ENCODE measurements at places on chromosomes 12 and 14. TPM values are rescaled to one million over a fixed set of nuclear protein-coding genes. Genes with fewer than 3 reads are reported as not detected.

SYNDIG1L gene
- total RNA-seq, result 0.24 TPM

DNA sequence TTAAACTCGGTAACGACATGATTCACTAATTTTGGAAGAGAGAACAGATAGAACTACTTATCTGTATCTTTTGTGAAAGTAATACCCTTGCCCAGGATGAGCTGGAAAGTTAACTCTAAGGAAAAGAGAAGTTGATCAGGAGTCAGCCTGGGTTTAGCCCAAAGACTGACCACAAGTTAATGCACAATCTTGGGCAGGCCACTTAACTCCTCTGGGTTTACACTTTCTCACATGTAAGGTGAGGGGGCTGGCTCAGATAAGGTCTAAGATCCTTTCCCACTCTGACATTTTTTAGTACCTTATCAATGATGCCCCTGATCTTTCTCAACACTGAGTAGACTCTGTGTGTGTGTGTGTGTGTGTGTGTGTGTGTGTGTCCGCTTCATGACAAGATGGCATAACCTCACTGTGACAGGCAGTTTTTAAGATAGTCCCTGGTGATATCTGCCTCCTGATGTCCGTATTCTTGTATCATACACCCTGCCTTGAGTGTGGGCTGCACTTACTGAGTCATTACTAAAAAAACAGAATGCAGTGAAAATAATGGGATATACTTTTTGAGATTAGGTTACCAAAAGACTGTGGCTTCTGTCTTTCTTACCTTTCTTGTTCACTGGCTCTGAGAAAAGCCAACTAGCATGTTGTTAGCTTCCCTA is 56.2 kb upstream of the CCDC198 start:
- no peak for DNase-seq

CCDC196 gene
- total RNA-seq, result 0.82 TPM

TSHR gene
- 0.11 TPM for total RNA-seq

DNA sequence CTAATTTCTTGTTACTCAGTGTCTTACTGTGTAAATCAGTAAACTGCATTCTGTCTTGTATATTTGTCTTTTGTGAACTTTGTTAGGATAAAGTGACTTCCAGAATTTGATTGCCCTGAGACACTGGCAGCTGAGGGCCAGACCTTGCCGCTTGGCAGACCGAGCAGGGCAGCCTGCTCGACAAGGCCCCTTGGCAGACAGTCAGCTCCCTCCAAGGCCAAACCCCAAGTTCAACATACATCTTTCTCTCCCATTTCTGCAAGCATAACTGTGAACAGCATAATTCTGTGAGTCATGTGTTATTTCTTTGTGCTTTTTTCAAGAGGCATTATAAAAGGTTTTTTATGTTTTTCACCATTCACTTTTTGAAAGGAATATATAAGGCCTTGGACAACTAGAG is 39.2 kb upstream of the BMAL2 start:
- DNase-seq, result peak; percentile 52

DNA sequence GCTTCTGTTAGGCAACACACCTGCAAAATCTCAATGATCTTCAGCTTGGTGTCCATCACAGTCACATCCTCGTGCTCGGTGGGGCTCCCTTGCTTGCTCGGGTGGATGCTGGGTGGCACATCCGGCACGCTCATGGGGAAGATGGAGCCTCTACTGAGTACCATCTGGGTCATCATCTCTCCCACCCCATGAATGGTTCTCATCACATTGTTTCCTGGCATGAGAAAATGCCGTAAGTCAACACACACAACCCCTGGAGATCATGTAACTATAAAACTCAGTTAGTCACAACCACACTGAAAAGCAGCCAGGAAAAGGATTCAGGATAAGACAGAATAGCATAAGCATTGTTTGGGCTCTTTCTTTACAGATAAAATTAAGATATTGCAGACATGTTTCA is 201.1 kb downstream of the ITPR2 start:
- DNase-seq, result no peak

GRCh38 chr14:104827177-104828055 is 26.5 kb downstream of the ZBTB42 start:
- peak; percentile 44 for DNase-seq

GRCh38 chr12:47120736-47121135 is 41.0 kb upstream of the AMIGO2 start:
- DNase-seq, result no peak

- peak; percentile 92 for DNase-seq
Observed at GRCh38 chr12:105330283-105330930, at the start of gene C12orf75. Gene C12orf75 (plus strand): TSS chr12:105330691. CDS start chr12:105330892, 201 bp downstream.

GRCh38 chr12:14828892-14829291 is 14.4 kb downstream of the ART4 start:
- no peak for DNase-seq

- DNase-seq, result no peak
Observed at GRCh38 chr12:107661830-107662229, 23.8 kb upstream of the PWP1 start.

GRCh38 chr14:40280652-40281051 is 848.4 kb upstream of the FBXO33 start:
- no peak for DNase-seq

DNA sequence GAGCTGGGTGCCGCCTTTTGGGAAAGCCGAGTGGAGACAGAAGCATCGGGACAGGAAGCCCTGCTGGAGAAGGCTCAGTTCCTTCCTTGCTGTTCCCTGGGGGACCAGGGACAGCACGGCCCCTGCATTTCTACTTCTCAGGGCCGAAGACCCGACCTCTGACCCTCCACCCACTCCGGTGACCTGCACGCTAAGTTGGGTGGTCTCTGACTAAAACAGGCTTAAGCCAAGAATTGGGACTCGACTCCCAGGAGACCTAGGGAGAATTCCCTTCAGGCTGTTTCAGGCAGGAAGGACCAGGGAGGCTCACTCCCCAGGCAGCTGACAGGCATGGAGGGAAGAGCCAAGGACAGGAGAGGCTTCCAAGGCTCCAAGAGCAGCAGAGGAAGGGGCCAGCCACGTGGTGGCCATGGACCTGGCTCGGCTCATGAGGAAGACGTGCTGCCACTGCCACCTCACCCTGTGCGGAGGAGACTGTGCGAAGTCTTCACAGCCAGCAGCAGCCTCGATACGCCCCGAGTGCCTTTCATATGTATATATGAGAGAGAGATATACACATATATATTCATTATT is 43.9 kb downstream of the DCAF4 start:
- no peak for DNase-seq

DPF3 gene
- total RNA-seq, result 14.0 TPM

- DNase-seq, result no peak
Observed at GRCh38 chr12:117097159-117097558, 2.1 kb downstream of the TESC start.

DNA sequence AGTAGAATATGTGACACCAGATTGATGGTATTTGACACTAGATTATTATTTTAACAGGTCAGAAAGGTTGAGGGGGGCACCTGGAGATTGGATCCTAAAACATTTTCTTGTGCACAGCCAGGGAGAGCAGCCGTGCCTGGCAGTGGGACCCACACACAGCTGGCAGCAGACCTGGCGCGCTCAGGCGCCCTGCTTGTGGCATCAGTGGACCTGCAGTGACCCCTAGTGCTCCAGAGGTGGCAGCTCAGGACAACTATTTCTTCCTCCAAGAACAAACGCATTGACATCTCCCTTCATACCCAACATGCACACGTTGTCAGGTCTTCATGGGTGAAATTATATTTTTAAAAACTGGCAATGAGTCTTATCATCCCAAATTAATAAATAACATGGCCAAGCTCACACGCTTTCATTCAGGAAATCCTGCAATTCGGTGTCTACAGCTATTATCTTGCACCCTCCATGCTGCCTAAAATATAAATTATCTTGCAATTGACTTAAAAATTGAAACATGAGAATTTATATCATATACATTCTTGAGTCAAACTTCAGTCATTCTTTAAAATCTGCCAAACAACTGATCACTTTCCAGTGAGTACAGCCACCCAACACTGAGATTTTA is 7.7 kb upstream of the TMEM132D start:
- peak; percentile 30 for DNase-seq

TSPAN11 gene
- 8.2 TPM for total RNA-seq

- no peak for DNase-seq
Observed at GRCh38 chr12:95678684-95679083, 111.9 kb downstream of the NTN4 start.

- no peak for DNase-seq
Observed at GRCh38 chr12:32146074-32146873, 39.6 kb downstream of the BICD1 start.

DNA sequence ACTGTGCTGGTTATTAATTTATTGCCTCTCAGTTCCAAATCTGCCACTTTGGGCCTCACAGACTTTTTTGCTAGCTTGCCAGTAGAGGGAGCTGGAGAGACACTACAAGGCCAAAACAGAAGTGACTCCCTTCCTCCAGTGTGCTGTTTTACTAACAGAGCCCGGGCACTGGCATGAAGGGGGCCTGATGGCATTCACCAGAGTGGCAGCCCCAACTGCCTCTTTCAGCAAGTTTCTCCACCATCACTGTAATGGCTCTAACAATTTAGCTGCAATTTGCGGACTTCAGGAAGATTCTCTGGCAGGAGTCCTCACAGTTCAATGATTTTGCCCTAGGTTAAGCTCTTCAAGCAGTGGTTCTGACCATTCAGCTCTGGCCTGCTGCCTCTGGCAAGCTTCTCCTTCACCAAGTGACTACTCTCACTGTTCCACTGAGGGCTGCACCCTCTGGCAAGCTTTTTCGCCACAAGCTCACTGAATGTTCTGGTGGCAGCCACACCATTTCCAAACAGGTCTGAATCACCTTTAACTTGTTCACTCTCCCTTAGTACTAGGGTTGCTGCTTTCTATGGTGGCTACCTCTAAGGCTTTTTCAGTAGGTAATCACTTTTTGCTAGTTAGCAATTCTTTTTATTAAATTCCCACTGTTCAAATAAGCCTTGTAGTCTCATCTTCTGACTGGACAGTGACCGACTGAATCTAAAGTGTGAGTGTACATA is 104.9 kb downstream of the ZC3H14 start:
- peak; percentile 64 for DNase-seq

- no peak for DNase-seq
Observed at GRCh38 chr12:30908722-30909348, 17.7 kb upstream of the TSPAN11 start.

GRCh38 chr12:124008595-124008994 is 35.6 kb downstream of the ZNF664 start:
- no peak for DNase-seq

GRCh38 chr12:16350682-16351081 is 3.2 kb downstream of the MGST1 start:
- no peak for DNase-seq

HOXC12 gene
- total RNA-seq, result not detected

GRCh38 chr14:38278035-38278434 is 22.1 kb upstream of the CLEC14A start:
- DNase-seq, result no peak

BCL2L14 gene
- 48.6 TPM for total RNA-seq

- no peak for DNase-seq
Observed at GRCh38 chr12:98319716-98320425, 195.5 kb upstream of the TMPO start.

- DNase-seq, result no peak
Observed at GRCh38 chr14:53772936-53773335, 183.7 kb downstream of the BMP4 start.

GRCh38 chr14:41663473-41663850 is 56.8 kb downstream of the LRFN5 start:
- DNase-seq, result no peak

- no peak for DNase-seq
Observed at GRCh38 chr14:67986131-67986841, 166.7 kb downstream of the RAD51B start.

DNA sequence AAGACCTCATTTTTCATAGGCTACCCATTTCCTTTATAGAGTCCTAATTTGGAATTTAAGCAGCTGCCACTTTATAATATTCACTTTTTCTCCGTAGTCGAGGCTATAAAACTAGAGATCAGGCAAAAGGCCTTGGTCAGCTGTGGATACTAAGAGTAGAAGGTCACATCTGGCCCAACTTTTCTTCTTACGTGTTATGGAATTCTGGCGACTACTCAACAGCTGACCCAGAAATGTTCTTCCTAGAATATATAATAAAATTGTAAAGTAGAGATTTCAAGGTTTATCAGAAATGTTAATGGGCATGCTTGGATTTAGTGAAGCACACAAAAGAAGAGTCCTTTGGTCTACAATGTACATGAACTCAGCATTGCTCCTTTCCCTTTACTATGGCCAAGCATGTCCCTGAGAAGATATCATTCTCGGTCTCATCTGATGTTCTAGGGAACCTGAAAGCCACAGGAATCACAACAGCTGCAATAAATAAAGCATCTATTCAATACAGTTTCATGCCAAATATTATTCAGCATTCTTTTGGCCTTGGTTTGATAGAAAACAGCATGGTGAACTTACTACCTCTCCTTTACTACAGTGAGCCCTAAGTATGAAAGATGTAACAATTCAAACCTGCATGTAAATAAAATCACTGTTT is 261.4 kb upstream of the NPAS3 start:
- no peak for DNase-seq

GRCh38 chr14:20306079-20306423 is 300 bp upstream of the TTC5 start:
- no peak for DNase-seq

DNA sequence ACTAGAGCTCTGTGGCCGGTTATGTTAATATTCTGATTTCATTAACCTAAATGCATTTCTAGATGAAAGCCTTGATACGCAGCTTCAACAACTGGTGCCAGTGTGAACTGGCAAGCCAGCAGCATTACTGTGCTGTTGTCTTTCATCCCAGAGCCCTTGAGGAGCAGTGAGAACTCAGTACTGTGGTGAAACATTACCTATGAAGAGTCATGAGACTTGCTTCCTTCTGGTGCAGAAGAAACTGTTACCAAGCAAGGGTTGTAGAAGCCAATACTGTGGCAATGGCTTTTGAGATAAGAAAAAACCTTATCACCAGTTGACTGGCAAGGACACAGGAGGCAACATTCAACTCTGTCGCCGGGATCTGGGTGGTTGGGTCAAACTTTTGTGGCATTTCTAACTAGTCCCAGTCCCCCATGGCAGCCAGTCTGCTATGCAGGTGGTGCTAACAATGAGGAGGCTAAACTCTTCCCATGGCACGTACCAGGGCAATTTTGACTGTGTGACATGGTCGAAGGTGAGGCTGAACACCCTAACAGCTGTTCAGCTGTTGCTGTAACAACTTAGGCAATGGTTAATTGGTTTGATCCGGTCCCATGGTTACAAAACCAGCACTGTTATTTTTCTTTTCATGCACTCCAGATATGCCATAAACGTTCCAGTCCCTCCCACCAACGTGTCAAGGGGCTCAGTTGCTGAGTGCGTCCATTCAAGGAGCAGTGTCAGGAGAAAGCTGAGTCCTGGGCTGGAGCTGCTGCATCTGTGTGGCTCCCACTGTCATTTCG is 12.6 kb upstream of the LGALS3 start:
- peak; percentile 76 for DNase-seq

DNA sequence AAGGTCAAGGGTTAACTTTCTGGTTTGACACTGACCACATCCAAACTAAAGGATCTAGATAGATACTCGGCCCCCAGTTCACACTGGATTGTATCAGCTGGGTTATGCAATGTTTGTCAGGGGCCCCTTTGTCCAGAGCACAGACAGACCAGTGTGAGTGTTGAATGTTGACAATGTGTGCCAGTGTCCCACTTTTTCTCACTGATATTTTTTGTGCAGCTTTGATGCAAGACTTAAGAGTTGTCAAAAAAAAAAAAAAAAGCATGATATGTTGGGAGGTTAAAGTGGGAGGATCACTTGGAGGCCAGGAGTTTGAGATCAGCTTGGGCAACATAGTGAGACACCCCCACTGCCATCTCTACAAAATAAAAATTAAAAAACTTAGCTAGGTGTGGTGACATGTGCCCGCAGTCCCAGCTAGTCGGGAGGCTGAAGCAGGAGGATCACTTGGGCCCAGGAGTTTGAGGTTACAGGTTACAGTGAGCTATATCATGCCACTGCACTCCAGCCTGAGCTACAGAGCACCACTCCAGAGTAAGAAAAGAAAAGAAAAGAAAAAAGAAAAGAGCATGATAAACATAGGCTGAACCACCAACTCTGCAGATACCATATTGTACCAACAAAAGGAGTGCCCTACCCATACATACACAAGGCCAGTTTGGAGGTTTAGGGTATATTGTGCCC is 97.5 kb downstream of the LGR5 start:
- DNase-seq, result no peak
